ENCODE measurements at places on chromosomes 2 and 18.

GRCh38 chr2:171034315-171034714 is 105.3 kb downstream of the GORASP2 start:
- DNase-seq: no peak

DNA sequence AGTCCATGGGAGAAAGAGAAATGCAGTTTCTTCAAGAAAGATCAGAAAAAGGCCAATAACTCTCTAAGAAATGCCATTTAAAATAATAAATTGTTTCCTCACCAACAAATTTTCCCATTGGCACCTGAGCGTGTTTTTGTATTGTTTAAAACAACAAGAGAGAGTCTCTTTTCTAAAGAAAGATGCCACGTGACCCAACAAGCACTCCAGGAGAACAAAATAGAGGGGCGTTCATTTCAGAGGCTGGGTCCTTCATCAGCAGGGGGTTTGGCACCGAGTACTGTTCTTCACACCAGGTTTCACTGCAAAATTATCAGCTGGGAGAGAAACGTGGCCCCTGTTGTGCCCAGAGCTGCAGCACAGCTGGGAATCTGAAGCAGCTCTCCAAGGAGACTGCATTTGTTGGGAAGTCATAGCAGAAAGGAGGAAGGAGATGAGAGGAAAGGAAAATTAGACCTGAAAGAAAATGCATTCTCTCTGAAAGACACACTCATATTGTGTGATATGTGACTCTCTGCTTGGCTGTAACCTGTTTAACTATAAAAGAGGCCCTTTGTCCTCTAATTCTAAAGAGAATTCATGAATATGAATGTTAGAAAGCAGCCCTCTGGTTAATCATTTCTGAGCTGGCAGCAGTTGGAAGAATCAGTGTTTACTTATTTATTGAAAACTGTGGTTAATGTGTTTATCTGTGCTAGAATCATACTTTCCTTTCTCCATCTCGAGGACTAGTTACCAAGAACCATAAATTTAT is 205.3 kb upstream of the CDH20 start:
- no peak for DNase-seq

DNA sequence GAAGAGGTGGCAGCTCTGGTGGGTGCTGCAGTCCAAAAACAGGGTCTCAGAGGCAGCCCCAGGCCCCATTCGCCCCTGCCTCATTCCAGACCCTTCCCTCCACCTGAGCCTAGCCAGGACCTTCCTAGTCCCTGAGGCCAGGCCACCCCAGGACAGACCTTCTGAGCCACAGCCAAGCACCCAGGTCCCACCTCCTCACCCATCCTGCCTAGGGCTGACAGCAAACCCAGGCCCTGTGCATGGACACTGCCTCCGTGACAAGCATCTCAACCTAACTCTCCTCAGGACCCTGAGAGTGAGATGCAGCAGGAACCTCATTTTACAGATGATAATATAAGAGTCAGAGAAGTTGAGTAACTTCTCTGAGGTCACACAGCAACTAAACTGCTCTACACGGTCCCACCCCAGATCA is 15.5 kb downstream of the ADRA2B start:
- no peak for DNase-seq

DNA sequence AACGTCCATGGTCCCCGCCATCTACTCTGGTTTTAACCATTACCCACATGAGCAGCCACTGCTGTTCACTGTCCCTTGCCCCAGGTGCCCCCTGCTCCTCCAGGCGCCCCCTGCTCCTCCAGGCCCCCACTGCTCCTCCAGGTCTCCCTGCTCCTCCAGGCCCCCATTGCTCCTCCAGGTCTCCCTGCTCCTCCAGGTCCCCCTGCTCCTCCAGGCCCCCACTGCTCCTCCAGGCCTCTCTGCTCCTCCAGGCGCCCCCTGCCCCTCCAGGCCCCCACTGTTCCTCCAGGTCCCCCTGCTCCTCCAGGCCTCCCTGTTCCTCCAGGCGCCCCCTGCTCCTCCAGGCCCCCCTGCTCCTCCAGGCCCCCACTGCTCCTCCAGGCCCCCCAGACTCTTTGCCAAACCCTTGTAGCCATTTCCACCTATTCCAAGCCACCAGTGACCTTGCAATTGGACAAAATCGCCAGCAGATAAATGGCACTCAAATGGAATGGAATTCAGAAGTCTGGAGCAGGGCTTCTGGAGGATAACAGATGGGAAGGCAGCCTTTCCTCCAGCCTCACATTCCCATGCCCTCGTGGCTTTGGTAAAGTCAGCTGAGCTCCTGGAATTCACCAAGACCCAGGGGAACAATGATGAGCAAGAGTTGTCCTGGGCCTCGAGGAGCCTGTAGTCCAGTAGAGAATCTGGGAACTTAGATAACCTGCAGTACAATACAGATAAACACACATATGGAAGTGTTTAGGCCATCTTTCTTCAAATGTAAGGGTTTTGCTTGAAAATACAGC is 13.3 kb upstream of the RPL31 start:
- no peak for DNase-seq

DNA sequence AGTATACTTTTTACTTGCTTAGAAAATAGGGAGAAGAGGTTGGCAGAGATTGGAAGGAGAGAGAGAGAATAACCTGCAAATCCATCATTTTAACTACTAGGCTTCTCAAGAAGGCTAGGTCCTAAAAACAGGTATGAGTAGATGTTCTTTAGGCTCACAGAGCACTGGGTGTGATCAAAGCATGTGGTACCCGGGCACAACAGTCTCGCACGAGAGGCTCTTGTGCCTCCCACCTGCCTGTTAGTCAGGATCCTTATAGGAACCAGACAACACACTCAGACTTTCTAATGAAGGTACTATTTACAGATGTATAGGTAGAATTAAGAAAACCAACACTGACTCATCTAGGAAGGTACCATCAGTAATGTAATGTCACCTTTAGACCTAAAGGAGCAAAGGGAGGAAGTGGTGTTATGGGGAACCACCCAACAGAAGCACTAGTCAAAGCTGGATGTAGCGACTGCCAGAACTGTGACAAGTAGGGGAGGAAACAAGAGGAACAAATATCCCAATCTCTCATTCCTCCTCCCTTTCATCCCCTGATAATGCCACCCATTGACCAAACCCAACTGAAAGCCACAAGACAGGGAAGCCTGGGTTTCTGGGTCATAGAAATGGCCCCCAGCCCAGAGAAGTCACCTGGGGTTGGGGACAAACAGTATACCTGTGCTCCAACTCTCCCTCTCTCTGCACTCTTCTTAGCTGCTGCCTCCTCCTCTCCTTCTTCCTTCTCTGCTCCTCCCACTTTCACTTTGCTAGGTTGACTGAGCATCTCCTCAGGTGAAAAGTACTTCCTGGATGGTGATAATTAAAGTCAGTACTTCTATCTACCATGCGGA is 16.0 kb upstream of the MARCHF4 start:
- DNase-seq: no peak

DNA sequence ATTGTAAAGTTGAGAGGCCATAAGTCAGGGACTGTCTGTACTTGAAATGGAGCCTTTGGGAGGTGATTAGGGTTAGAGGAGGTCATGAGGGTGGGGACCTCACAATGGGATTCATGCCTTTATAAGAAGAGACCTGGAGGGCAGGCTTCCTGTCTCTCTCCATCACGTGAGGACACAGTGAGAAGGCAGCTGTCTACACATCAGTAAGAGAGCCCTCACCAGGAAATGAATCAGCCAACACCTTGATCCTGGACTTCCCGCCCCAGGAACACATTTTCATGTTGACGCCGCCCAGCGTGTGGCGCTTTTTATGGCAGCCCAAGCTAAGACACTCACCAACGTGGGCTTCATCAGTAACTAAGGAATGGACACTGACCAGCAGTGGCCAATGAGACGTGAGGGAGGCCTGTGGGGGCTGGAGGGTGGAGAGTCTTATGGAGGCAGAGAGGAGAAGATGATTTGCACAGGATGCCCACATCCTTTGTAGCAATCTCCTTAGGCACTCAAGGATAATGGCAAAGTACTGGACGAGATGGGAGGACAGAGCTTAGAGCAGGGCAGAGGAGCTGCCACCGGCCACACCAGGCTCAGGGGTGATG is 162.7 kb downstream of the EIPR1 start:
- no peak for DNase-seq

DNA sequence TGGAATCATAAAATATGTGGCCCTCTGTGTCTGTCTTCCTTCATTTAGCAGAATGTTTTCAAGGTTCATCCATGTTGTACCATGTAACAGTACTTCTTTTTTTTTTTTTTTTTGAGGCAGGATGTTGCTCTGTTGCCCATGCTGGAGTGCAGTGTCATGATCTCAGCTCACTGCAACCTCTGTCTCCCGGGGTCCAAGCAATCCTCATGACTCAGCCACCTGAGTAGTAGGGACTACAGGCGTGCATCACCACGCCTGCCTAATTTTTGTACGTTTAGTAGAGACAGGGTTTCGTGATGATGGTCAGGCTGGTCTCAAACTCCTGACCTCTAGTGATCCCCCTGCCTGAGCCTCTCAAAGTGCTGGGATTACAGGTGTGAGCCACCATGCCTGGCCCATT is 31.2 kb downstream of the RAB1A start:
- no peak for DNase-seq

- DNase-seq: no peak
These were observed 945 bp downstream of the HAT1 start for GRCh38 chr2:171923206-171923605.

GRCh38 chr2:29700560-29700959 is 220.8 kb downstream of the ALK start:
- DNase-seq: no peak

- no peak for DNase-seq
These were observed 114.3 kb downstream of the LCLAT1 start for GRCh38 chr2:30561349-30561748.

DNA sequence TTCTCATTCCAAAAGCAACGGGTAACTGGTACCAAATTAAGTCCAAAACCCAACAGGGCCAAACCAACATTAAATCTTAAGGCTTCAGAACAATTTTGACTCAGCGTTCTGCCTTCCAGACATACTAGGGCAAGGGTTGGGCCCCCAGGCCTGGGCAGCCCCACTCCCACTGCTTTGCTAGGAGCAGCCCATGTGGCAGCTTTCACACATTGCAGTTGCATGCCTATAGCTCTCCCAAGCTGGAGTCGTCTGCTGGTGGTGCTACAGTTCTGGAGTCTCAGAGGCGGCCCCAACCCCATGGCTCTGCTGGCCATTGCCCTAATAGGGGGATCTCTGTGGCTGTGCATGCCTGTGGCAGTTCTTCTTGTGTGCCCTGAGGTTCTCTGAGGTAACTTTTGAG is 37.6 kb upstream of the CD226 start:
- no peak for DNase-seq

DNA sequence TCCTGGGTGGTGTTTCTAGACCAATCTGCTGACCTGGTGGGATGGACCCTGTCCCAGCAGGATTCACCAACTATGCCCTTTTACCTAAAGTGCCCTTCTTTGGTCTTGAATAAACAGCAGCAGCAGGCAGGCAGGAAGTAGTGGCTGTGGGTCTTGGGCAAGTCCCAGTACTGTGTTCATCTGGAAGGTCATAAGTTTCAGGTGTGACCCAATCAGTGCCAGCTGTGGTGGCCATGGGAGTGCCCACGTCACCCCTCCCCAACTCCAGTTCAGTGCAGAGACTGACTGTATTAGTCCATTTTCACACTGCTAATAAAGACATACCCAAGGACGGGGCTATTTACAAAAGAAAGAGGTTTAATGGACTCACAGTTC is 148.3 kb upstream of the SRD5A2 start:
- DNase-seq: no peak

- no peak for DNase-seq
These were observed 7.1 kb downstream of the RTP5 start for GRCh38 chr2:241876528-241877196.

GRCh38 chr2:109129921-109130722 is 1.1 kb downstream of the SH3RF3 start:
- no peak for DNase-seq

DNA sequence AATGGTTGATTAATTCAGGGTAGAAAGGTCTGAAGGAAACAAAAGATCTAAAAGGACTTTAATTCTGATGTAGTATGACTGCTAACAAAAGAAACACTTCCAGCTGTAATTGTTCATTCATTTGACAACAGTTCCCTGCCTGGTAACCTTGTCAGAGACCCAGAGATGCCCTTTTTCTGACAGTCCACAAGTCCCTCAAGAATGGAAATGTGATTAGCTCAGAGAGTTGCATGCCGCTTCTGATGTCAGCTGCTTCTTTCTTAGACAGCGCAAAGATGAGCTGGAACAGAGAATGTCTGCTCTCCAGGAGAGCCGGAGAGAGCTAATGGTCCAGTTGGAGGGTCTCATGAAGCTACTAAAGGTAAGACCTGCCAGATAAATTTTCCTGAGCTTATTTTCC is 153.6 kb downstream of the DTNA start:
- no peak for DNase-seq

GRCh38 chr2:124526221-124526620 is 501.1 kb downstream of the CNTNAP5 start:
- DNase-seq: no peak

GRCh38 chr2:213185147-213185822 is 33.9 kb upstream of the IKZF2 start:
- no peak for DNase-seq

DNA sequence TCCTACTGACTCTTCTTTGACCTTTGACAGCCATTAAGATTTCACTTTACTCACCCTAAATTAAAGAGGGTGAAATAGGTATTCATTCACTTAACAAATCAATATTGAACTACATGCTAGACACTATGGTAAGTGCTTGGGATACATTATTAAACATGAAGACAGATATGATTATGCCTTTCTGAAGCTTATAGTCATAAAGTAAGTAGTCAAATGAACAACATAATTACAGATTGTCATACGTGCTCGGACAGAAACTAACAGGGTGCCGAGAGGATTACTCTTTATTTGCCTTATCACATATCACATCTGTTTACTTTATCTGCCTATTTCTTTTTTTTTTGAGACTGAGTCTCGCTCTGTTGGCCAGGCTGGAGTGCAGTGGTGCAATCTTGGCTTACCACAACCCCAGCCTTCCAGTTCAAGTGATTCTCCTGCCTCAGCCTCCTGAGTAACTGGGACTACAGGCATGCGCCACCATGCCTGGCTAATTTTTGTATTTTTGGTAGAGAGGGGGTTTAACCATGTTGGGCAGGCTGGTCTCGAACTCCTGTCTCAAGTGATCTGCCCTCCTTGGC is 9.8 kb downstream of the ACVR2A start:
- DNase-seq: no peak

All from activated naive CD8-positive, alpha-beta T cell treated with anti-CD3 and anti-CD28 coated beads, Interleukin-2, amount 50 U/mL, for 16 hours (primary cell).